ENCODE measurements at places on chromosomes 5 and 9. TPM values are rescaled to one million over a fixed set of nuclear protein-coding genes. Genes with fewer than 3 reads are reported as not detected.

DNA sequence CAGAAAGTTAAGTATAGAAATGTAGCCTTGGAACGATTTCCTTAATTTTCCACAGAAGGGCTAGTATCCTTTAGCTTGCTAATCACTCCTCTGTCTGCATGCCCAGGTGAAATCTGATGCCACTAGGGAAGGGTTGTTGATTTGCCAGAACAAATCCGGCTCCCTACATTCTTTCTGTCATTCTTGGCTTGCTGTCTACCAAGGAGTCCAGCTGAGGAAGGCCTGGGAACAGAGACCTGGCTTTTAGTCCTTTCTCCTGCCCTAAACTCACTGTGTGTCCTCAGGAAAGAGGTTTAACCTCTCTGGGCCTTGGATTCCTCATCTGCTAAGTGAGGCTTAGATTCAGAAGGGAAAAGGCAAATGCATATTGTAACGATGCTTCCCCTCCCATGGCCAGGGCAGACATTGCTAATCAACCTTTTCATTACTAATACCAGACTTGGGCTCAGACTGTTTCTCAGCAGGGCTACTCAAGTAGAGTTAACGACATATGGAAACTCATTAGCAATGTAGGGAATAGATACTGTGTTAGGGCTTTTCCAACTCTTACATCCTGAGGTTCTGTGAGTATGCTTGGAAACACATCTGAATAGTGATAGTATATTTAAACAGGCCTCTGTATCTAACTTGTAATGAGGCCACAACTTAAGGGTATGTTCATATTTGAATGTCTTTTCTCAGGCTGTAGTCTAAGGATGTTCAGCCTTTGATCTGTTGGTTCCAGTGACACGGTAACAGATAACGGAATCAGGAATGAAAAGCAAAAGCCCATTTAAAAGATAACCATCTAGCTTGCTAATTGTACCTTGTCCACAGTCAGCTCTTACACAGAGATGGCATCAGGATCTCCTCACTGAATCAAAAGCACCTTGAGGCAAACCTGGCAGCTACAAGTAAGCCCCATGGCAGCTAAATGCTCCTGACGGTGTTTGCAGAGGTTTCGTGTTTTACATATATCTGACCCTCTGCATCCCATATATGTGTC, 4.1 kb downstream of the GALNT10 start:
- DNase-seq: no peak
- H3K4me3 ChIP-seq: no peak overlapping the region
- peaks cover 50% of the 10 kb centered on the region for H3K4me1 ChIP-seq
- no peak overlapping the region for H3K27ac ChIP-seq
- H3K27me3 ChIP-seq: no peaks in the 10 kb centered on the region
- peaks cover 2% of the 10 kb centered on the region for H3K36me3 ChIP-seq

DNA sequence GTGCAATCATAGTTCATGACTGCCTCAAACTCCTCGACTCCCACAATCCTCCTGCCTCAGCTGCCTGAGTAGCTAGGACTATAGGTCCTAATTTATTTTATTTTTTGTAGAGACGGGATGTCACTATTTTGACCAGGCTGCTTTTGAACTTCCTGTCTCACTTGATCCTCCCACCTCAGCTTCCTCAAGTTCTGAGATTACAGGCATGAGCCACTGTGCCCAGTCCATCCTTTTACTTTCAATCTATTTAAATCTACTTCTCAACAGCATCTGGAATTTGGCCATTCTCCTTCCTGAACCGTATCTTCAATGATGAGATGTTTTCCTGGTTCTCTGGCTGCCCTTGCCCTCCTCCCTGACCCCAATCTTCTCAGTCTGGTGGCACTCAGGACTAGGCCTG, 12.2 kb upstream of the GRIN1 start:
- H3K27me3 ChIP-seq: no peaks in the 10 kb centered on the region
- peaks cover 34% of the 10 kb centered on the region for H3K4me1 ChIP-seq
- no peaks in the 10 kb centered on the region for H3K36me3 ChIP-seq

The ARL14EPL gene
- total RNA-seq: not detected

The TMEM171 gene
- total RNA-seq: not detected

- no peaks in the 10 kb centered on the region for H3K4me1 ChIP-seq
- H3K27ac ChIP-seq: no peak overlapping the region
- no peak for DNase-seq
- H3K27me3 ChIP-seq: no peaks in the 10 kb centered on the region
- H3K36me3 ChIP-seq: peaks cover 1% of the 10 kb centered on the region
- H3K4me3 ChIP-seq: no peak overlapping the region
These were observed 41.0 kb downstream of the AOPEP start for GRCh38 chr9:94767331-94768072.

DNA sequence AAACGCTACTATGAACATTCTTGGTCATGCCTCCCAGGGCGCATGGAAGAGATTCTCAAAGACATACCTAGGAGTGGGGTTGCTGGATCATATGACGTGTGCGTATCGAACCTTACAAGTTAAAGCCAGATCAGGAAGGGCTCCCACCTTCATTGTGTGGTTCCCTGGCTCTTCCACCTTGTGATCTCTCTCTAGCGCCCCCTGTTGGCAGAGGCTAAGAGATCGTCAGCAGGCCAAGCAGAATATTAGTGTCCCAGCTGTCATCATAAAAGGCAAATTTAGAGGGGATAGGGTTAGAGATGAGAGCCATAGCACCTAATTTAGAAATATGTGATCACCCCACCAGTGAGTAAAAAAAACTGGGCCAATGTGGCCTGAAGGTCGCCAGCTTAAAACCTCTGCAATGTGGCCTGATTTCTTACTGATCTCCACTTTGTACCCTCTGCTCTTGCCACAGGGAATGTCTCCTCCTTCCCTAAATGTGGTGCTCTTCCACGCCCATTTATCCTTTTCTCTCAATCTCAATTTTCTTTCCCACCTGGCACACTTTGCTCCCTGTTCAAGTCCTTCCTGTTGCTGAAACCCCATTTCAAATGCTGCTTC, 91.7 kb upstream of the SHB start:
- peak; percentile 57 for DNase-seq
- H3K27ac ChIP-seq: no peak overlapping the region
- no peaks in the 10 kb centered on the region for H3K27me3 ChIP-seq
- H3K36me3 ChIP-seq: no peaks in the 10 kb centered on the region
- no peak overlapping the region for H3K4me3 ChIP-seq

DNA sequence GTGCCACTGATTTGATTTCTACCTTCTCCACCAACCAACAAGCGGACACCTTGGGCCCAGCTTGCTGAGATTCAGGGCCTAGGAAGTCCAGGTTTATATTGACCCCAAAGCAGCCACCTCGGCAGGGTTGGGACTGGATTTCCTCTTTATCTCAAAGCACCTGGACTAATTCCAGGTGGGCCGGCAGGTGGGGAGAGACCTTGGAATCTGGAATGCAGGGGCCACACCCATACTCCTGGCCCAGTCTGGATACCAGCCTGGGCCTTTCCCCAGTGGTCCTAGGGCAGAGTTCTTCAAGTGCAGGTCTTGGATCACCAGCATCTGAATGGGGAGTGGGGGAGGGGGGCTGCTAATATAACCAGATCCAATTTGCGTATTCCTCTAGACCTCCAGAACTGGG, 93.1 kb downstream of the PCDH1 start:
- no peak overlapping the region for H3K4me3 ChIP-seq
- H3K27me3 ChIP-seq: 0 out of 2 replicates have a peak, but pooled peaks cover 1% of the 10 kb centered on the region
- no peaks in the 10 kb centered on the region for H3K4me1 ChIP-seq
- H3K36me3 ChIP-seq: no peaks in the 10 kb centered on the region
- H3K27ac ChIP-seq: no peak overlapping the region
- DNase-seq: no peak

DNA sequence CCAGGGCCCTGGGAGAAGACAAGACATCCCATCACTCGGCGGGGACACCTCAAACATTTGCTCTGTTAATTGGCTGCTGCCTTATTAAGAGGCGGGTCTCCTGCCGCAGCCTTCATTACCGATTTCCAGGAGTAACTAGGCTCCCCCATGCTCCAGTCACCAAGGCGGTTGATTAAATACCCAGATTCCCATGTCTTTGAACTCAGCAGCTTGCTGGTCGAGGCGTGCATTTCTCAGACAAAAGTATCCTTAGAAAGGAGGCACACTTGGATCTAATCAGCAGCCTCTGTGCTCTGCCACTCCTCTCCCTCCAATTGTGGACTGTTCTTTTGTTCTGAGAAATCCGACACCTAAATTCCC, 228.8 kb downstream of the FSTL4 start:
- DNase-seq: no peak
- no peak overlapping the region for H3K27ac ChIP-seq
- H3K4me3 ChIP-seq: no peak overlapping the region
- peaks cover 4% of the 10 kb centered on the region for H3K27me3 ChIP-seq
- H3K36me3 ChIP-seq: no peaks in the 10 kb centered on the region

DNA sequence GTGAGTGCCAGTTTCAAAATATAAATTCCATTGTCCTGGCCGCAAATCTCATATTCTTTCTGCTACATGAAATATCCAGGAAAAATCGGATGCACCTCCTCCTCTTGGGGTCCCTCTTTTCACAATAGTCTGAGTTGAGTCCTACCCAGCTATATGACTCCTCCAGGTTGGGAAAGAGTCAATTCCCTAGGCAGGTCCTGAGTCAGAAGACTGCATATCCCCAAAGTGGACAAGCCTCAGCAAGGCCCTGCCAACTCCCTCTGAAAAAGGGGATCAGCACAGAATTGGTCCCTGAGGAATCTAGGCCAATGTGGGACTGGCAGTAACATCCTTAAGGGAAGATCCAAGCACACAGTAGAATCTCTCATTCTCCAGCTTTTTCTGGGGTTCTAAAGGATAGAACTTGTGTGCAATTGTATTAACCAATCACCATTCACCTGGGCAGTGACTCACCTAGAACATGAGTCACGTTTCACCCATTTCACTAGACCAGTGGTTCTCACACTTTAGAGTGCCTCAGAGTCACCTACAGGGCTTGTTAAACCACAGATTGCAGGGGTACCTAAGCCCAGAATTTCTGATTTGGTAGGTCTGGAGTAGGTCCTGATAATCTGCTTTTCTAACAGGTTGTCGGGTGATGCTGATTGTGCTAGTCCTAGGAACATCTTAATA, 44.7 kb upstream of the TMEM215 start:
- peaks cover 15% of the 10 kb centered on the region for H3K4me1 ChIP-seq
- DNase-seq: no peak
- H3K27ac ChIP-seq: no peak overlapping the region
- H3K36me3 ChIP-seq: no peaks in the 10 kb centered on the region

The OR13D1 gene
- total RNA-seq: not detected

- H3K4me1 ChIP-seq: no peaks in the 10 kb centered on the region
- no peaks in the 10 kb centered on the region for H3K36me3 ChIP-seq
- H3K27ac ChIP-seq: no peak overlapping the region
- no peak overlapping the region for H3K4me3 ChIP-seq
- no peak for DNase-seq
- no peaks in the 10 kb centered on the region for H3K27me3 ChIP-seq
These were observed 28.2 kb downstream of the MEF2C start for GRCh38 chr5:88854769-88855168.

DNA sequence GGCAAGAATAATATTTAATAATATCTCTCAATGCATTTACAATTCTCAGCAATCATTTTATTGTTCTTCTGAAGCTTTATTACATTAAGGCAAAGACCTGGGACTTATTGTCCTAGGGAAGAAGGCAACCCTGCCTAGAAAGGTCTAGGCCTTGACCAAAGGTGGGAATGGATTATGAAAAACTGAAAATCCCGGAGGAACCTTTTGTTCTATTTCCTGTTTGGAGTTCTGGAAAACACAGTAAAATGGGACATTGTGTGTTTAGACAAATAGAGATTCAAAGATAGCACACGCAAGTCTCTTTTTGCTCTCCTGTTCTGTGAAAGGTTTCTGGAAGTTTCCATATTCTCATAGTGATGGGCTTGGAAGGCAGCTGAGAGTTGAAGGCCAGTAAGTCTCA, 31.1 kb downstream of the BAAT start:
- peak; percentile 44 for DNase-seq
- peak overlapping the region; percentile 94 for H3K27ac ChIP-seq
- peaks cover 95% of the 10 kb centered on the region for H3K4me1 ChIP-seq
- H3K4me3 ChIP-seq: no peak overlapping the region
- H3K27me3 ChIP-seq: no peaks in the 10 kb centered on the region

- H3K27me3 ChIP-seq: no peaks in the 10 kb centered on the region
- DNase-seq: peak; percentile 93
- H3K4me1 ChIP-seq: peaks cover 43% of the 10 kb centered on the region
- peak overlapping the region; percentile 68 for H3K4me3 ChIP-seq
These were observed 156.3 kb downstream of the PLPPR1 start for GRCh38 chr9:101184813-101185278.

GRCh38 chr9:110755179-110755578, 86.6 kb downstream of the MUSK start:
- no peak for DNase-seq
- no peak overlapping the region for H3K27ac ChIP-seq
- H3K4me1 ChIP-seq: no peaks in the 10 kb centered on the region
- no peaks in the 10 kb centered on the region for H3K36me3 ChIP-seq
- H3K4me3 ChIP-seq: no peak overlapping the region
- H3K27me3 ChIP-seq: no peaks in the 10 kb centered on the region

DNA sequence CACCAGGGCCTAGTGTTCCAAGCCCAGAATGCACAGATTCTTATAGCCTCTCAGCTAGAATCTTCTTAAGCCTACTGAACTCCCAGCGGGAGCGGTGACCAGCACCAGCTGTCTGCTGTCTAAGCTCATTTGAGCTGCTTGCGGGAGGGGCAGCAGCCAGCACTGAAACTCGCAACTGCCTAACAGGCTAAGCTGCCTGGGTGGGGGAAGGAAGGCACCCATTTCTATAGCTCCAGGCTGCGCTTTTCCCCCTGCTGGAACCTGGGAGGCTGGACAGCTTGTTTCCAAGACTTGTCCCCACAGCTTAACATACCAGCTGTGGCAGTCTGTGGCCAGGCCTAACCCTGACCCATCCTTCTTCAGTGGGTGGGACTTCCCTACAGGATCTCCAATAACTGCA, 512.9 kb downstream of the EFNA5 start:
- no peak overlapping the region for H3K4me3 ChIP-seq
- no peaks in the 10 kb centered on the region for H3K4me1 ChIP-seq
- H3K27ac ChIP-seq: no peak overlapping the region
- H3K36me3 ChIP-seq: no peaks in the 10 kb centered on the region

DNA sequence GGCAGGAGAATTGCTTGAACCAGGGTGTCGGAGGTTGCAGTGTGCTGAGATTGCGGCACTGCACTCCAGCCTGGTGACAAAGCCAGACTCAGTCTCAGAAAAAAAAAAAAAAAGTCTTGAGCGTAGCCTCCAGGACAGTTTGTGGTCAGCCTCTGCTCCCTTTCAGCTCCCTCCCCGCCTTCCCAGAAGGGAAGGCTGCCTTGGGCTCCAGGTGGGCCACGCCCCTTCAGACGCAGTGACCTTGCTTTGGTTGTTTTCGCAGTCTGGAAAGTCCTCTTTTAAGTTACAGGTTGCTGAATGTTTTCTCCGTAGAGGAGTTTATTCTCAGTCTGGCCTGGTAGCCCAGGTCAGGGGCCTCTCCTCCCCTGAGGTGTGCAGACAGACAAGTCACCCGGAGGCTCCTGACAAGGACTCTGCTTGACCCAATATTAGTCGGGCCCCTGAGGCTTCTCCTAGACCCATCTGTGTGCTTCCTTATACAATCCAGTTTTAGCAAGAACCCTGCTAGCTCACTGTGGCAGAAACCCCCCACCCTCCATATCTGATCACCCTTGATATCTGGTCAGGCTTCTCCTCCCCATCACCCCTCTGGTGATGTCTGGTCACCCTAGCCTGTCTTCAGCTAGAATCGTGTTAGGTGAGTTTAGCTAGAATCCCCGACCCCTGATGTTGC, 31.6 kb upstream of the N4BP3 start:
- no peak for DNase-seq
- H3K4me3 ChIP-seq: no peak overlapping the region
- H3K4me1 ChIP-seq: no peaks in the 10 kb centered on the region
- no peaks in the 10 kb centered on the region for H3K36me3 ChIP-seq
- H3K27ac ChIP-seq: no peak overlapping the region

- no peak overlapping the region for H3K27ac ChIP-seq
- no peaks in the 10 kb centered on the region for H3K36me3 ChIP-seq
- H3K27me3 ChIP-seq: peaks cover 1% of the 10 kb centered on the region
These were observed 168.2 kb downstream of the DAB2IP start for GRCh38 chr9:121819428-121820231.

All from HepG2 (cell line).